ENCODE measurements at places on chromosomes 2 and 18.

DNA sequence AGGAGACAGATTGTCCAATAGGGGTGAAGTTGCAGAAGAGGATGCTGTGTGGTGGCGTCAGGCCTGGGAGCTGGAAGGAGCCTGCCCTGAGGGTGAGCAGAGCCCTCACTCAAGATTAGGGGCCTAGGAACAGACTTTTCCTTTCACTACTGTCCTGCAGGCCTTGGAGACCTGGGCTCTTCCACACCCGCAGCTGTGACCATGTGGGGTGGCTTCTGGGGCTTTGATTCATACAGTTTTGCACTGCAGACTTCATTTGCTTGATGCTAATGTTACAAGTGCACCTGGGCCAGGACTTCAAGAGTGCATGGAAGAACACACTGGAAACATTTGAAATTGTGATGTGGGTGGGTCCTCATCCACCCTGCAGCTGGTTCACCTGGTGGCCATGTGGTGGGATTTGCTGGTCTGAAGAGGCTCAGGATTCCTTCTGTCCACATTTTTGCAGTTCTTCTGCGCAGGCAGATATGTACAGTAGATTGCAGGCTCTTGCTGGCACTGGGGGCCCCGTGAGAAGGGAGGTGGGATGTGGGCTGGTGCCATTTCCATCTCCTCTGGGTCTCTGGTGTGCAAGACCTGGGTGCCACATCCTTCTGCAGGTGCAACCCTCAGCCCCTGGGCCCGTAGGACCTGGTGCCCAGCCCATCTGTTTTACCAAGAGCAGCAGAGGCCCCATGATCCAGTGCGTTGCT, 9.9 kb downstream of the GLI2 start:
- DNase-seq, result no peak

DNA sequence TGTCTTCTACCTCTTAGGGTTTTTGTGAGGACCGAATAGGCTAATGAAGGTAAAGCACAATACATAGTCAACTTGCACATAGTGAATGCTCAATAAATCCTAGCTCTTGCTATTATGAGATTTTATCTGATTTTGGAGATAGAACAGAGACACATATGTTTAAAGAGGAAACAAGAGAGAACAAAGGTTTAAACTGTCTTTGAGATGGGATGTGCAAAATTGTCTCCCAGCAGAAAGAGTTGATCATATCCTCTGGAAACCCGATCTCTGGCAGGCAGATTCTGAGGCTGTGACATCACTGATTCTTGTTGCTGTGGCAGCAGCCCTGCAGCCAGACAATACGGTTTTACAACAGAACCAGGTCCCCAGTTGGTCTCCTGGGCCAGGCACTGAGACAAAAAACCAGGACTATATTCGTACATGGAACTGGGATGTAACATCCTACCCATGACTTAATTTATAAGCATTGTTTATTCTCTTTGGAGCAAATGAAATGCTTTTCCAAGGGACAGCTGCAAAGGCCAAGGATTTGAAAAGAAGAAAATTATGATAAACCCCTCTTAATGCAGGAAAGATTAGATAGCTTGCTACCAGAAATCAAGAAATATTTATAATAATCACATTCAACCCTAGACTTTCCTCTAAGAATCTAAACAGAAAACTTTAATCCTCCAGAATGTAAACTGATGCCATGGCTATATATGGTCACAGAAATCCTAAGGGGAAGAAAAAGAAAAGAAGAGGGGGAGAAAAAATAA, 80.2 kb downstream of the SLC8A1 start:
- DNase-seq, result no peak

GRCh38 chr18:37709740-37710139, 144.1 kb upstream of the CELF4 start:
- DNase-seq, result no peak

DNA sequence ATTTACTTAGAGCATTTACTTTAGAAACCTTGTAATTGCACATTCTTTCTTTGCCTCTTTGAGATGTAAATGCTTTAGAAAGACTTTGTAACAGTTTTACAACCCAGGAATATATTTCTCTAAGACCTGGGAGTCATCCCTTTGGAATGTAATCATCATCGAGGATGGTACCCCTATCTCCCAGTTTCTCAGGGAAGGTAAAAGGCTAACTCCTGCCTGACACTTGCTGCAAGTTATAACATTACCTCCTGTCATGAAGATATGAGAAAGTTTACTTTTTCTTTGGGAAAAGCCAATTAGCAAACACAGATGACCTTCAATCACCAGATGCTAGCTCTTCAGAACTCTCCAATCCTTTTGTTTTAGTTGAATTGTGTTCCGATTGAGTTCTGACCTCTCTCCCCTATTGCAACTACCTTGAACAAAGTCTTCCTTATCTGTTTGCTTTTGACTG, 420.3 kb upstream of the FSIP2 start:
- no peak for DNase-seq

- no peak for DNase-seq
These were observed 3.8 kb downstream of the ITGB1BP1 start for GRCh38 chr2:9419541-9419940.

GRCh38 chr2:50125246-50125645, 906.7 kb downstream of the NRXN1 start:
- DNase-seq, result no peak

DNA sequence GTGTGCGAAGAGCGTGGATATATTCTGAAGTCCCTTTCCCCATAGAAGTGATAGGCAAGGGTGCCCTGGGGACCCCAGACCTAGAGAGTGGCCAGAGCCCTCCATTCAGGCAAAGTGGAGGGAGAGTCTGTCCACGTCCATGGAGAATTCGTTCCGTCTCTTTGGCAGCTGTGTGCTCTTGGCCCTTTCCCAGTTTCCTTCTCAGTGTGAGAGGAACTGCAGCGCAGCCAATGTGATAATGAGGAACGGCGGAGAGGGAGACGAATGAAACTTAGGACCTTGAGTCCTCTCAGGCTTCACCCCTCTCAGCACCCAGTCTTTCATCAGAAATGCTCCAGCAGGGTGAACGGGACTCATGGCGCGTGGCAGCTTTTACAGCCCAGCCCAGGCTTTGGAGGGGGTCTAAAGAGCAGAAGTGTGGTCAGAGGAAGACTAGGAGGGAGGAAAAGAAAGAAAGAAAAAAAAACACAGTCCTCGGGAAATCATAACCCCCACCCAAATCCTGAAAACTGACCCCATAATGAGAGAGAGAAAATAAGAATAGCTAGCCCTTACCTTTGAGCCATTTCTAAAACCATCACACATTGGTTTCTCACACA, 95.0 kb upstream of the RIOK3 start:
- no peak for DNase-seq

DNA sequence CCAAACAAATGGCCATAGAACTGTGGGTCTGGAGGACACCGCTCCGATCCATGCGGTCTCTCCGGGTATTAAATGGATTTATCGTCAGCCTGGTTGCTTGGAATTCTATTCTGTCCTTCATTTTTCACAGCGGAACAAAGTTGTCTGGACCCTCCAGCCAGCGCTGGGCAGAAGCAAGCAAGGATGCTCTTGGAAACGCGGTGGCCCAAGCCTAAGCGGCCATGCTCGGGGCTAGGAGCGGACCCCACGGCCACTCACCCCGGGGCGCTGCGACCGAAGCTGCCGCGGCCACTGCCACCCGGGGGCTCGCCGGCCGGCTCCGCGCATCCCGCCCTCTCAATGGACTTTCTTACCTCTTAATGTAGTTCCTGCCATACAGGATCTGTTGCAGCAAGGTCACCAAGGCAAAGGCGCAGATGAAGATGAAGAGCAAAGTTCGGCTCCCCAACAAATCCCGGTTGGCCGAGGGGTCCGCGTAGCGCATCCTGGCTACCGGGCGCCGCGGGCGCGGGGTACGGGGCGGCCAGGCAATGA, 761 bp downstream of the ST8SIA5 start:
- DNase-seq, result no peak

Data from pulmonary artery endothelial cell (primary cell).